ENCODE measurements at places on chromosomes 1 and 21. TPM values are rescaled to one million over a fixed set of nuclear protein-coding genes. Genes with fewer than 3 reads are reported as not detected.

DNA sequence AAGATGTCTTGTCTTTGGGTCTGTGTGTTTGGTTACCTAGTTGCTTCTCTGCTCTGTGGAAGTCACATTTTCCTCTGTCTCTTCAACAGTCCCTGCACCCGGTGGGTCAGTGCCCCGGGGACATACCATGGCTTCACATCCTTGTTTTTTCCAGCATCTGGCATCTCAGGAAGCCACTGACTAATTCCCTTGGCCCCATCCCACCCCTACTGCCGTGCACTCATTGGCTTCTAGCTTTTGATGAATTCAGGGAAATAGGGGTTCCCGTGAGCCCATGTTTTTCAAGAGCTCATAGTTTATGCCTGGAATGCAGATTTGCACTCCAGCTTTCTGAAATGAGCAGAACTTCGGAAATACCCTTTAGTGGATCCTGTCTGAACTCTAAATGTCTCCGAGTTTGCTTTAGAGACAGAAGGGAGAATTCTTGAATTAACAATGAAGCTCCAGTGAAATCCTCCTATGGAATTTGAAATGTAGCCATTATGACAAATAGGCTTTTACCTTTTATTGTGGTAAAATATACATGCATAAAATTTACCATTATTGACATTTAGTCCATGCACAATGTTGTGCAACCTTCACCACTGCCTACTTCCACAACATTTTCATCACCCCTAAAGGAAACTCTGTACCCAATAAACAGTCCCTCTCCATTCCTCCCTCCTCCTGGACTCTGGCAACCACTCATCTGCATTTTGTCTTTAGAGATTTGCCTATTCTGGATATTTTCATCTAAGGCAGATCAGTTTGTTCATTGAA is 67.5 kb downstream of the CLIC6 start:
- peak; percentile 74 for DNase-seq

DNA sequence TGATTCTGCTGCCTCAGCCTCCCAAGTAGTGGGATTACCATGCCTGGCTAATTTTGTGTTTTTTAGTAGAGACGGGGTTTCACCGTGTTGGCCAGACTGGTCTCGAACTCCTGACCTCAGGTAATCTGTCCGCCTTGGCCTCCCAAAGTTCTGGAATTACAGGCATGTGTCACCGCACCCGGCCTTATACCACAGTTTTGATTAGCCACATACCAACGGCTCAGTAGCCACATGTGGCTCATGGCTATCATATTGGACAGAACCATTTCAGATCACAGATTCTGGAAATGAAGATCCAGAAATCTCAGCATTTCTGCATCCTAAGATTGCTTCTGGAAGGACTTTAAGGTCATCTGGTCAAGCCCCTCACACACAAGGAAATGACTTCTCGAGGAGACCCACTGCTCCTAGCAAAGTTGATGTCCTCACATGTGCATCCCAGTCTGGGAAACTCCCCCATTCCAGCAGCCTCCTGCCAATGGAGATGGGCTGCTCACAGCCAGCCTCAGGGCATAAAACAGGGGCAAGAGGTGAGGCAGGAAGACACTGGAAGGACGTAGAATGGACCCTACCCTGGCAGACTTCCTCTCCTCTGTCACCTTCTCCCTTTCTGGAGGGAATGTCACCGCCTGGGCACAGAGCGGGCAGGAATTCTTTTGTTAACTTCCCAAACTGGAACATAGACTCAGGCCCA is 17.5 kb upstream of the CITED4 start:
- no peak for DNase-seq

DNA sequence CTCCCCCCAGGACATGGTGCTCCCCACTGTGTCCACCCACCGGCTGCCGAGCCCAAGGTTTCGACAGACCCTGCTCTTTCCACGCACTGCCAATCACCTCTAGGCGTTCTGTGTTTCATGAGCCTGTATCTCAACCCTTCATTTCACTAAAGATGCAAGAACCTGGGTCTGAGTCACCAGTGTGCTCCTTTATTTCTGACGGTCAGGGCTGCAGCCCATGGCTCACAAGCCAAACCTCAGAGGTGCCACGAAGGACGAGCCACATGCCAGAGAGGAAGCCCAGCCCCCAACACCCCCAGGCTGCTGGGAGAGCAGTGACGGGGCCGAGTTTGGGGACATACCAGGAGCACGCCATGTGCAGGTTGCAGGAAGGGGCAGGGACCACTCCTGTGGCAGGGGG is 79.2 kb upstream of the ARHGEF16 start:
- DNase-seq, result peak; percentile 44

- no peak for DNase-seq
Observed at GRCh38 chr1:247741756-247742155, 3.3 kb downstream of the OR14K1 start.

DNA sequence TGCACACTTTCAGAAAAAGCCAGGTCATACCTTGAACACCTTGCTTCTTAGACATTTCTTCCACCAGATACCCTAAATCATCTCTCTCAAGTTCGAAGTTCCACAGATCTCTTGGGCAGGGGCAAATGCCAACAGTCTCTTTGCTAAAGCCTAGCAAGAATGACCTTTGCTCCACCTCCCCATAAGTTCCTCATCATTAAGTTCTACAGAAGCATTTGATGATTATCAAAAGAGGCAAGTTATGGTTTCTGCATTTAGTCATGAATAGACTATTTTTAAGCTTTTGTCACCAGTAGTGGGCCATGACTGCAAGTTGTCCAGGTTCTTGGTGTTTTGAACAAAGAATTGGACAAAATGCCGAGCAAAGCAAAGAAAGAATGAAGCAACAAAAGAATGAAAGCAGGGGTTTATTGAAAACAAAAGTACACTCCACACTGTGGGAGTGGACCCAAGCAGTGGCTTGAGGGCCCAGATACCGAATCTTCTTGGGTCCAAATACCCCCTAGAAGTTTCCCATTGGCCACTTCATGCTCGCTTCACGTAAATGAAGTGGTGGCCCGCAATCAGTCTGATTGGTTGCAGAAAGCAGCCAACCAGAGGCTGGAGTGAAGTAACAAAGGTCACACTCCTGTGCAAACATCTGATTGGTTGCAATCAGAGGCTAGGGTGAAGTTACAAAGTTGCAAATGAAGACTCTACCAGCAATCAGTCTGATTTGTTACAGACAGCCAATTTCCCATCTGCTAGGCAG is 9.8 kb upstream of the EGLN1 start:
- no peak for DNase-seq

DNA sequence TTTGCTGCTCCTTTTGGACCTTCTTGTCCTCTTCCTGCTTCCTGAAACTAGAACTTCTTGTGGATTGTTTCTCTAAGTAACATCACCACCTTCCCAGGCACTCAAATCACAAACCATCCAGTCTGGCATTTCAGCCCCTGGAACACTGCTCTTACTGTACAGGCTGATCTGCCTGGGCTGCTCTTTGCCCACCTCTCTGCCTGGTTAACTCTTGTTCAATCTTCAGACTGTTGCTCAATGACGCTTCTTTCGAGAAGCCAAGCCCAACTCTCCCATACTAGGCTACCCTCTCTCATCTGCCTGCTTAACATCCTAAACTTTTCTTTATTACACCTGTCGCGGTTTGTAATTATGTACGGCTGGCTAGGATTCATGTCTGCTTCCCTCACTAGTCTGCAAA is 657 bp downstream of the DIO1 start:
- DNase-seq, result no peak

GRCh38 chr1:223353939-223354338 is 10.0 kb downstream of the SUSD4 start:
- DNase-seq, result no peak

- DNase-seq, result no peak
Observed at GRCh38 chr1:198153804-198154203, 3.0 kb upstream of the NEK7 start.

DNA sequence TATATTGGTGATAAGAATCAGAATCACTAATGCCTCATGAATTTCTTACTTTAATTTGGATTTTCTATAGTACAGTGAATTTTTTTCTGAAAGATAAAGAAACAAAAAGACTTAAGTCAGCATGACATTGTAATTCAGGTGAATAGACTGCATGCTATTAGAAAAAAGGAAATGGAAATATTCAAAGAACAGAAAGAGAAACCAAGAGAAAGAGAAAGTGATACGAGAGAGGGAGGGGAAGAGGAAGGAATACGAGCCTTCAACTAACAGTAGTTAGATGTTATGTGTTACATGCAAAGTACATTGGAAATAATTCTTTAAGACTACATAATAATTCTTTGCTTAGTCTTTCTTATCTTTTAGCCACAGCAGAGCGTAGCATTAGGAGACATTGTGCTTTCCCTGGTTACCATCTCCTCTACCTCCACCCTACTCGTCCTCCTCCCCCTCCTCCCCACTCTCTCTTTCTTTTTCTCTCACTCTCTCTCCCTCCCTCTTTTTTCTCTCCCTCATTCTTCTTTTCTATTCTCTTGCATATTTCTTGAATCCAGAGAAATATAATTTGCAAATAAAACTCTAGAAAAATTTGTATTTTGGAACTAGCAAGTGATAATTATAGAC is 46.4 kb upstream of the ADGRL4 start:
- DNase-seq, result no peak

- DNase-seq, result no peak
Observed at GRCh38 chr1:217993439-217993838, 291.7 kb upstream of the RRP15 start.

DNA sequence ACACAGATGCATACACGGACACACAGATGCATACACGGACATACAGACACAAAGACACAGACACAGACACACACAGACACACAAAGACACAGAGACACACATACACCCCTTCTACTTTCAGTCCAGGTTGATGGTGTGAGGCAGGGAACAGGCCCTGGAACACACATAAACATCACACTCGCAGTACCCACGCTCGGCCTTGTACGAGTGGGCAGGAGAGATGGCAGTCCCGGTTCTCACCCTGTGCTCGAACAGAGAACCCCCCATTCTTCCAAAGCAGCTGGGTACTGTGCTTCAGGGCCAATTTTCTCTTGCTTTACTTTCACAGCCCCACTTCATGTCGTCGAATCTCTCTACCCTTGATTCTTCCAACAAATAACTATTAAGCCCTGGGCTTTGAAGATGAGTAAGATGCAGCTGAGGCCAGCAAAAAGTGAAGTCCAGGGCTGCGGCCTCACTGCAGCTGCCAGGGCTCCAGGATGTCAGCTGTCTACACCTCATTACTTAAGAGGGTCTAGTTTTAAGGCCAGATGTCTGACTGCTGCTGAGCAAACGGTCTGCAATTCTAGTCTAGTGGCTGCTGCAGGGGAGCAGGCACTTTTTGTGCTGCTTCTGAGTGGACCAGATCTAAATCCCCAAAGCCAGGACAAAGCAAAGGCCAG is 90.1 kb downstream of the PGBD5 start:
- DNase-seq, result peak; percentile 44

- DNase-seq, result no peak
Observed at GRCh38 chr1:61931587-61932279, 189.5 kb downstream of the PATJ start.

DNA sequence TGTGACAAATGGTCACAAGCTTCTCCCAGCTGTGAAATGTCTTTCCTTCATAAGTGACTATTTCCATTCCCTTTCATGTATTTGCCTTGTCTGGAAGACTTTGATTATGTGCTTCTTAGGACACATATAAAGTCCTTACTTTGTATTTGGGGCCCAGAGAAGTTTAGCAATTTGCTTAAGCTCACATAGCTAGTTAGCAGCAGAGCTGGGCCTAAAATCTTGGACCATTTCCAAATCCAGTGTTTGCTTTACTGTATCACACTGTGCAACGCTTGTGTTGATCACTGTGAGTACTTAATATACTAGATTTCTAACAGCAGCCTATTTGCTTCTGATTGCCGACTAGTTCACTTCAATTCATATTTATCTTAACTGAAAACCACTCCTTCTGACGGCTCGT is 2.2 kb upstream of the KCNA3 start:
- no peak for DNase-seq

DNA sequence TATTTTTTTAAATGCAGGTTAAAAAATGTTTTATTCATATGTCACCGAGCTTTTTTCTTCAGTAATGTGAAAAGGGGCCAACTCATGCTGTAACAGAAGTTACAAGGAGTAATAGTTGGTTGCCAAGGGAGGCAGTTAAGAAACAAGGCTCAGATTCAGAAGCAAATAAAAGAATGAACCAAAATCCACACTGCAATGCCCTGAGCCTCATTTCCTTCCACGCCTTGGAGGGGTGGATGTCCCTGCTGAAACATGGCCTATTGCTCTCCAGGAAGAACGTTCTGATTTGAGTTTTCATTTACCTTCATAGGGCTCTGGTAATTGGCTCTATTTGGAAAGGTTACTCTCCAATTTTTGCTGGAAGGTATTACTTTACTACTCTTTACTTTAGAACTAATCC is 24.4 kb downstream of the ALG14 start:
- peak; percentile 58 for DNase-seq

DNA sequence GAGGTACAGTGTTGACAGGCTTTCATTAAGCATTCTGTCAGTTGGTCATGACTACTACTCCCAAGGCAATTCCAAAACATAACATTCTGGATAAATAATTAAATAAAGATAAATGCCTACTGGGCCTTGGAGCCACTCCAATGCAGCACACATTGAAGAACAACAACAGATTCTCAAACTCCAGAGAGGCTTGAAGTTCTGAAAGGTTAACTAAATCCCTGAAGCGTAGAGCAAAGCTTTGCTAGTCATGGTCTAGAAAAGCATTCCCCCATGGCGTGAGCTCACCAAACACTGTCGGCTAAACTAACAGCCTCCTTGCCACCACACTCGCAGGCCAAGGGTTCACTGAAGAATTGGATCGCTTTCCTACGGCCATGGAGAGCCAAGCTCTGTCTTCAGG is 268.0 kb downstream of the ATG4C start:
- no peak for DNase-seq

GRCh38 chr1:206708058-206708457 is 23.4 kb downstream of the MAPKAPK2 start:
- DNase-seq, result no peak

DNA sequence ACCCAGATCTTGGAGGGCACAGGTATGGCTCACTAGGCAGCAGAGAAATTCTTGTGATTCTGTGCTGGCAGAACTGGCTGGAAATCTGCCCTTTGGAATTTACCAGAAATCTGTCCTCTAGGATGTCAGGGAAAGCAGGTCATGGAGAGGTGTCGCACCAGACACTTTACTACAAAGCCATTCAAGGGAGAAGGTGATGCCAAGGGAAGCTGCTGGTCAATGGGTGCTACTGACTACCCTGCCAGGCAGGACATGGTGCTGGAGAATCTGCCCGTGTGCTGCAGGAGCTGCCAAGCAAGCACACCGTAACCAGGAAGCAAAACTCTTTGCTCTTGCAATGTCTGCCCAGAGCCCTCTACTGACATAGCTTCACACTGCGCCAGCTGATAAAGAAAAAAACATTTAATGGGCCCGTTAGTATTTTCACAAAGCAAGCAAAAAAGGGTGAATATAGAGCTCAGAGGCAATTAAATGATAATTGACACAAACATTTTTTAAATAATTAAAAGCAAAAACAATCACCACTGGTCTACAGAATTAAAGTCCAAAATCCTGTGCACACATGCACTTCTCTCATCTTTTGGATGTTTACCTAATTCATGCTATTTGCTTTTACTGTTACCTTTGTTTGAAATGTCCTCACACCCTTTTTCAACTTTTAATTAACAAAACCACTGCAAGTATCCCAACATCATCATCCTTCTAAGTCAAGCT is 7.2 kb upstream of the FBXO28 start:
- peak; percentile 77 for DNase-seq

GRCh38 chr1:14118691-14119485 is 418.9 kb downstream of the PRDM2 start:
- no peak for DNase-seq

The PAQR7 gene
- 20.6 TPM for total RNA-seq

The PGLYRP4 gene
- total RNA-seq, result not detected

The COQ8A gene
- total RNA-seq, result 10.5 TPM

The CD52 gene
- total RNA-seq, result not detected

The MGST3 gene
- 165 TPM for total RNA-seq

The CASQ2 gene
- total RNA-seq, result not detected

The BMP8B gene
- not detected for total RNA-seq

The C8A gene
- total RNA-seq, result not detected

The SERINC2 gene
- total RNA-seq, result 34.4 TPM

The NUP210L gene
- total RNA-seq, result not detected

The TRMT13 gene
- 14.2 TPM for total RNA-seq
